ENCODE measurements at places on chromosomes 6 and 20.

DNA sequence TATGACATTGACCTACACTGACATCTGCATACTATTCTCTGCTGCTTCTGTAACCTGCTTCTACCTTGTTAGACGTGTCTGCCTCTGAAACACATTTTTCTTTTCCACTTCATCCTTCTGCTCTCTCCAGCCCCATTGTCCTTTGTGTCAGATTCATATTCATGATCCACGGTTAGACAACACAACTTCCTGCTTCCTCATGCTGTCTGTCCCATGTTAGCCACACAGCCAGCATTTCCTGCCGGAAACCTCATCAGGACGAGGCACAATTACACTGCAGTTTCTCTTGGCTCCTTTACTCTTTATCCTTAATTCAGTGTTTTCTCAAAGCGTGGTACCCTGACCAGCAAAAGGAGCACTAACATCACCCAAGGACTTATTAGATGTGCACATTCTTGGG, 150.2 kb downstream of the TBC1D7 start:
- DNase-seq = no peak

- DNase-seq = no peak
Observed at GRCh38 chr6:2579804-2580570, 170.7 kb downstream of the MYLK4 start.

GRCh38 chr6:158560836-158561320, 987 bp downstream of the TMEM181 start:
- DNase-seq = no peak

DNA sequence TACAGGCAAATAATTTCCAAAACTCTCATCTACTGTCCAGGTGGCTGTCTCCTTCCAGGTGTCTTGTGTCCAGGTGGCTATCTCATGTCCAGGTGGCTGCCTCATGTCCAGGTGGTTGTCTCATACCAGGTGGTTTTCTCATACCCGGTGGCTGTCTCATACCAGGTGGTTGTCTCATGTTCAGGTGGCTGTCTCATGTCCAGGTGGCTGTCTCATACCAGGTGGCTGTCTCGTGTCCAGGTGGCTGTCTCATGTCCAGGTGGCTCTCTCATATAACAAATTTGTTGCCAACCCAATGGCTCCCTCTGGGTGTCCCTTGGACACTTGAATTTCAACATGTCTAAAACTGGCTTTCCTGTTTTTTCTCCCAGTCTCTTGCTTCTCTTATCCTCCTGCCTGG, 14.3 kb upstream of the SLC22A3 start:
- DNase-seq = no peak

- DNase-seq = no peak
Observed at GRCh38 chr6:30002871-30003270, 58.2 kb upstream of the POLR1H start.

- DNase-seq = no peak
Observed at GRCh38 chr20:25296094-25297093, 48.5 kb downstream of the PYGB start.
